ENCODE measurements at places on chromosomes 3 and 15.

GRCh38 chr3:70277304-70277703 is 35.1 kb downstream of the MDFIC2 start:
- DNase-seq = no peak

DNA sequence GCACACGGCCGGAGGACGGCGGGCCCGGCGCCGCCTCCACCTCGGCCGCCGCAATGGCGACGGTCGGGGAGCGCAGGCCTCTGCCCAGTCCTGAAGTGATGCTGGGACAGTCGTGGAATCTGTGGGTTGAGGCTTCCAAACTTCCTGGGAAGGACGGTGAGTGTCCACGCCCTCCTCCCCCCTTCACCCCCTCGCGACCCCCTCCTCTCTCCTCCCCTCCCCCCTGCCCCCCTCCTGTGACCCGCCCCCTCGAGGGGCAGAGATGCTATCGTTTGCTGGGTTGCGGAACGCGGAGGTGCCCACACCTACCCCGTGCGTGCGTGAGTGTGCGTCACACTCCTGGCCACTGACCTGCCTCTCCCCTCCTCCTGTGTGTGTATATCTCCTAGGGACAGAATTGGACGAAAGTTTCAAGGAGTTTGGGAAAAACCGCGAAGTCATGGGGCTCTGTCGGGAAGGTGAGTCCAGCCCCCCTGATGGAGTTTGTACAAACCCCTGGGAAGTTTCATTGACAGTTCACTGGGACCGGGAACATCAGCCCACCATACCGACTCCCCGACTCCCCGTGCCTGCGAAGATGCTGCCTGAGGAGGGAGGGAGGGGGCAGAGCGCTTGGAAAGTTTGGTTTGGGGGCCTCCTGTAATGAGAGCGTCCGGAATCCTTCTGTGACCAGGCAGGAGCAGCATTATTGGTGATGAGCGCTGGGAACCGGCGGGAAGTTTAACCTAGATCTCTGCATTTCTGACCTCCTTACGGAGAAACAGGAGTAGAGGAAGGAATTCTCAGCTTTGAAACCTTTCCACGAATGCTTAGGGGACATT is 795 bp upstream of the SCAANT1 start:
- peak; percentile 82 for DNase-seq

DNA sequence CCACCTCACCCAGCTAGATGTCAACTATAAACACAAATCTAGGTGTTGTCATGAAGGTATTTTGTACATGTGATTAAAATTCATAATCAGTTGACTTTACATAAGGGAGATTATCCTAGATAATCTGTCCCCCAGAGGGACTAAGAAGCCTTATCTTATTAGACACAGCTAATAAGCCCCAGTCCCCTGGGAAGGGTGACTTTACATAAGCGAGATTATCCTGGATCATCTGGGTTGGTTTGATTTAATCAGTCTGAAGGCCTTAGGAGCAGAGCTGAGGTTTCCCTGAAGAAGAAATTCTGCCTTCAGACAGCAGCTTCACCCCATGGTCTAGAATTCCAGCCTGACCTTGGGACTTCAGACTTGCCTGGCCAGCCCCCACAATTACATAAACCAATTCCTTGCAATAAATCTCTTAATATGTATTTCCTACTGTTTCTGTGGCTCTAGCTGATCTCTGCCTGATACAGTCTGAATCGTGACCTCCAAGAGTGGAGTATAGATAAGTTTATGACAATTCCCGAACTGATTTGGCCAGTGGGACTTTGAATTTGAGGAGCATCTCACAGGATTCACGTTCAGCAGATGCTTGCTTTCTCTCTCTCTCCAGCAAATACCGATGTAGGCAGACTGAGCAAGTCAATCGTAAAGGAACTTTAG is 66.5 kb downstream of the MRPL46 start:
- no peak for DNase-seq

GRCh38 chr3:45534632-45535031 is 59.9 kb upstream of the LIMD1 start:
- no peak for DNase-seq

DNA sequence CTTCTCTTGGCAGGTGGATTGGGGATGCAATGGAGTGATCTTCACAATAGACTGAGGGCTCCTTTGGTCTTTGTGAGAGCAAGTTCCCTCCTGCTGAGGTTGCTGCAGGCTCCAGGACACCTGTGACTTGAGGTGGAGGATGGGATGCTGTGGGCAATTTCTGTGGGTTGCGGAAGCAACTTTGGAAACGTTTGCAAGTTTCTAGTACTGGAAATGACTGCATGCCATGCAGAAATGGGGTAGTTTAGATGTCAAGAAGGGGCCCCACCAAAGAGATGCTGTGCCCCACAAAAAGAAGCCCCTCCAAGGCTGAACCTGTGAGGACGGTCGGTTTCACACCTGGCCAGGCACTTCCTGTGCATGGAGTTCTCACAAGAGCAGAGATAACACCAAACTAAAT is 80.4 kb upstream of the XCR1 start:
- DNase-seq = no peak

DNA sequence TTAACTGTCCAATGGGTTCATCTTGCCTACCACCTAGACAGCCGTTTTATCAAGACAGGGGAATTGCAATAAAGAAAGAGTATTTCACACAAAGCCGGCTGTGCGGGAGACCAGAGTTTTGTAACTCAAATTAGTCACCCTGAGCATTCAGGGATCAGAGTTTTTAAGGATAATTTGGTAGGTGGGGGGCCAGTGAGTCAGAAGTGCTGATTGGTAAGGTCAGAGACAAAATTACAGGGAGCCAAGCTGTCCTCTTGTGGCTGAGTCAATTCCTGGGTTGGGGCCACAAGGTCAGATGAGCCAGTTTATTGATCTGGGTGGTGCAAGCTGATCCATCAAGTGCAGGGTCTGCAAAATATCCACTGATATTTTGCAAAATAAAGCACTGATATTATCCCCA is 29.9 kb upstream of the GPD1L start:
- no peak for DNase-seq

All from ovary (tissue), 10 donors.